ENCODE measurements at places on chromosomes 11 and 22.

DNA sequence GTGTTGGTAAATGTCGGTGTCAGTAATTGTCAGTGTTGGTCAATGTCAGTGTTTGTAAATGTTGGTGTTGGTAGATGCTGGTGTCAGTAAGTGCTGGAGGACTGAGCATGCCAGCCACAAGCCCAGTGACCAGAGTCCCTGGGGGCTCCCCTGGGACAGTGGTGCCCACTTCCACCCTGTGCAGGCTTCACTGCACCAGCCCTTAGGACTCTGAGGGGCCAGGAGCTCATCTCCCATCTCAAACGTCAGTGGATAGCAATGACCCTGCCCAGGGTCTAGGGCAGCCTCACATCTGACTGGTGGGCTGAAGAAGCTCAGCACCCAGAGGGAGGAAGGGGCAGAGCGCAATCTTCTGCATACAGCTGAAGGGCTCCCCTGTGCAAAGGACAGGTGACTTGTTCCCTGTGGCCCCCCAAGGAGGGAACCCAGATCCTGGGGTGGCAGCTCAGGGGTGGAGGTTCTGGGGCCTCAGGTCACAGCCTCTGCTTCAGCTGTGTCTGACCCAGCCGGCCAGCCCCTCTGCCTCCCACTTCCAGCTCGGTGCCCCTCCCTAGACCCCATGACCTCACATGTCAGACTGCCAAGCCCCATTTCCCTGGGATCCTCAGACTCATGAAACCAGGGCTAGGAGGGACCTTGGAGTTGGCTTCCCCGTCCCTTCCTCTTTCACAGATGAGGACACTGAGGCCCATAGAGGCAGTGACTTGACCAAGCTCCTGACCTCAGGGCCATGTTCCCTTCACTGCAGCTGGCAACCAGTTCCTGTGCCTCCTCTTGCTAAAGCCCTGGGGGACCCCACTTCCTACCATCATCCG lies 138.4 kb downstream of the CRYBB2 start:
- no peak for DNase-seq

GRCh38 chr11:37858398-37858797 lies 1260.4 kb upstream of the RAG2 start:
- no peak for DNase-seq

DNA sequence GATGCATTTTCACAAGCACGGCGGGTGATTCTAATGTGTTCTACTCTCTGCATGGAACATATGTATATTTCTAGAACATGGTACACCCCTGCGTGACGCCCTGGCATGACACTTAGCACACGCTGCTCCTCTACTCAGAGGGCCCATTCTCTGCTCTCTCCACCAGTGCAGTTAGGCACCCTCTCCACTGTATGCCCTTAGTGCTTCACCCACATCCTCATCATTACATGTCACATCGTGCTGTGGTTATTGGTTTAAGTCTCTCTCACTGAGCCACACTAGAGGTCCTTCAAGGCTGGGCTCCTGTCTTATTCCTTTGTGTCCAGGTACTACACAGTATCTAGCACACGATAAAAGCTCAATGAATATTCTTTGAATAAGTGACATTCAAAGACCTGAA lies 16.7 kb downstream of the TMPRSS13 start:
- no peak for DNase-seq

GRCh38 chr11:3902441-3902840 lies 47.0 kb downstream of the STIM1 start:
- no peak for DNase-seq

DNA sequence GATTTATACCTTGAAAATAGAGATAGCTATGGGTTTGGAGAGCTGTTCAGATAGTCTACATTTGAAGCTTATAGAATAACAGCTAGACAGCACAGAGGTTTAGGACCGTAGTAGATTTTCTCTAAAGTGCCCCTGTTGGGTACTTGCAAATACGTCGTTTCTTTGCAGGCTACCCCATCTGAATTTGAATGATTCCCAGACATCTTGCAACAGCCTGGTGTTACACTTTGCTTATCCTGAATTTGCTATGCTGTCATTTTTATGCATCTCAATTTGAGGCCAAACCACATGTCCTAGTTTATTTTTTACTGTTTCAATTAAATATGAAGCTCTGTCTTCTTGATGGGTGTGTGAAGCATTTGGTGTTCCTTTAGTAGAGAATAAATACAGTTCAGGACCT lies 142.1 kb downstream of the WNT11 start:
- no peak for DNase-seq
